ENCODE measurements at places on chromosomes 6 and 20.

DNA sequence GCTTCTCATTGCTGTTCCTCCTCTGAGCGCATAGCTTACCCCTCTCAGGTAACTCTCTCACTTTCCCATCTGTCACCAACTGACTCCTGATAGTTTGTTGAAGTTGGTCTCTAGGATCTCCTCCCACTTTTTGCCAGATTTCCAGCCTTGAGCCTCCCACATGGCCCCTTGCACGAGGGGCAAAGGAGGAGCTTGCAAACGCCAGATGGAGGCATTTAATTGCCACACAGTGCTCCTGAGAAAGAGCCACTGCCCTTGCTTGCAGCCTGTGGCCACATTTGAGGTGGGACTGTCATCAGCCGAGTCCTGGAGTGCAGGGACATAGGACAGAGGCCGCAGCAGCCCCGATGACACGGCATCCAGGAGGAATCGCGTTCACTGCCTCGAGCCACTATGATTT lies 348.7 kb downstream of the SMOC2 start:
- peak; percentile 69 for DNase-seq

DNA sequence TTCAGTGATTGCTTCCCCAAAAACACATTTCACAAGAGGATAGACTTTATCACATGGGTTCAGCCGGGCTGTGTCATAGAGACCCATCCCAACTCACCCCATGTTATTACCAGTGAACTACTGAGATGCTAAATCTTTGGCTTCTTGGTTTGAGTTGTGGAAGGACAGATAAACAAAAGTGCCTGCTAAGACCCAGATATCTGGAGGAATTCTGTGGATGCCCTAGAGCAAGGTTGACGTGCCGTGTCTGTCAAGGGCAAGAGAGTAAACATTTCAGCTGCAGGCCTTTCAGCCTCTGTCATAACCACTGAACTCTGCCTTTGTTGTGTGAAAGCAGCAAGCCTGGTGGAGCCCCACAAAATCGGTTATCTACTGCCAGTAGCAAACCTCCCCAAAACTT lies 11.2 kb upstream of the THBD start:
- no peak for DNase-seq

GRCh38 chr20:40293740-40294139 lies 395.3 kb downstream of the MAFB start:
- no peak for DNase-seq

DNA sequence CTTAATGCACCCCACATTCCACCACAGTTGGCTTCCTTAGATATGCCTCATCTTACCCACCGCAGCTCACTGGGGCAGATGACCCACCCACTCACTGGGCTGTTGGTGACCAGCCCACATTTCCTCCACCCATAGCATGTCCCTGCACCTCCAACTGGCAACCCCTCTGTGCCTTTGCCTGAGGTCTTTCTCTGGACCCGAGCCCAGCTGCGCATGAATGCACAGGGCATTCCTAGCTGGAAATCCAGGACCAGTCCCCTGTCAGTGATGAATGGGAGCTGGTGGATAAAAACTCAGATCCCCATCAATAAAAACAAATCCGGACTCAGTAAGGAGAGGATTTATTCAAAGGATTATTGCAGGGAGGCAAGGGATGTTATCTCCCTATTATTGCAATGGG lies 75.0 kb downstream of the ISM1 start:
- no peak for DNase-seq

GRCh38 chr6:53148684-53149083 lies at the start of gene GCM1:
TSS of gene GCM1 (minus strand) at chr6:53148841. CDS start at chr6:53145632, 3,209 bp downstream.
- no peak for DNase-seq

GRCh38 chr6:25637960-25638434 lies 14.0 kb upstream of the SCGN start:
- no peak for DNase-seq

DNA sequence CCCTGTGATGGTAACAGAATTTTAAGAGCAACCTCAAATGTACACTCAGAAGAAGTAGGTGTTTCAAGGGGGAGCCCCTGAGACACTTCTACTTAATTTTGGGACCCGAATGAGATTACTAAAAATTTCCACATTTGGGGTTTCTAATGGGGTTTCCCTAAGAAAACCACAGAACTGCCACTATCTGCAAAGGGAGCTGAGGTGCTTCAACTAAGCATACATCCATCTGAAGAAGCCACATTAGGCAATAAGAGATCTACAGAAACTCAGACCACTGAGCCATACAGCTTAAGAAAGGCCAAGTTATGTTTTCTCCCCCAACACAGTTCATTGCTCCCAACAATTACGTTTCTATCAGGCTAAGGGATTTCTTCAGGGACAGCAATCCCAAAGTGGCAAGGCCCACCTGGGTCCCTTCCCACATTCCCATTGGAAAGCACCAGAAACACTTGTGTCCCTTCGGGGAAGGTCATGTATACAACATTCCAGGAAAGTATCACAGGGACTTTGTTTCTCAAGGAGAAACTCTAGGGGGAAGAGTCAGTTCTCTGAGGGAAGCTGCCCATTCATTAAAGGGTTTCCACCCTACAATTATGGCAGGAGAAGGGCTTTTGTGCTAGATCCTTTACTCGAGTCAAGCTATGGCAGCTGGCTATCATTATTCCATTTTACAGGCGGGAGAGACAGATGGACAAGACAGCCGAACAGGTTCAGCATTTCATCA lies 5.0 kb downstream of the BCL2L1 start:
- DNase-seq = peak; percentile 81

GRCh38 chr20:62368392-62368975 lies 1.4 kb upstream of the LAMA5 start:
- no peak for DNase-seq

DNA sequence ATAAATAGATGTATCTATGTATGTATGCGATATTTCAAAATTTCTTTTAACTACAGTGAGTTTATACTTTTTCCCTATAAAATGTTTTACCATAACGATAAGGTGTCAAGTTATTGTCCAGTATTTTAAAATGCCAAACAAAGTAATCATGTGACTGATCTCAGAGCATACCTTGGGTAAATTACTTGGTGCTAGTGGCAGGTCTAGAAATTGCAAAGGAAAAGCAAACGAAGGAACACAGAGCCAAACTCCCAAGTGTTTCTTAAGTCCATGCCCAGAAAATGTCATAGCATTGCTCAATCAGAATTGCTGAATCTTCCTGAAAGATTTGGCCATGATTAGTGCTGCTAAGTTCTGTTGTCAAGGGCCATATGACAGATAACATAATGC lies 77.5 kb downstream of the CAP2 start:
- DNase-seq = no peak

DNA sequence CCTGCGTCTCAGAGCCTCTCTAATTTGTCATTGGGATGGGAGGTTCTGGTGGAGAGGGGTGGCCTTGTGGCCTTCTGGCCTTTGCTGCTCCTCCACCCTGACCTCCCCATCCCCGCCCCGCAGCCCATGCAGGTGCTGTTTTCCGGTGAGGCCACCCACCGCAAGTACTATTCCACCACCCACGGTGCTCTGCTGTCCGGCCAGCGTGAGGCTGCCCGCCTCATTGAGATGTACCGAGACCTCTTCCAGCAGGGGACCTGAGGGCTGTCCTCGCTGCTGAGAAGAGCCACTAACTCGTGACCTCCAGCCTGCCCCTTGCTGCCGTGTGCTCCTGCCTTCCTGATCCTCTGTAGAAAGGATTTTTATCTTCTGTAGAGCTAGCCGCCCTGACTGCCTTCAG lies 171.8 kb upstream of the RNF24 start:
- DNase-seq = no peak

- DNase-seq = no peak
These were observed 1.1 kb downstream of the PSMF1 start for GRCh38 chr20:1119524-1119923.

DNA sequence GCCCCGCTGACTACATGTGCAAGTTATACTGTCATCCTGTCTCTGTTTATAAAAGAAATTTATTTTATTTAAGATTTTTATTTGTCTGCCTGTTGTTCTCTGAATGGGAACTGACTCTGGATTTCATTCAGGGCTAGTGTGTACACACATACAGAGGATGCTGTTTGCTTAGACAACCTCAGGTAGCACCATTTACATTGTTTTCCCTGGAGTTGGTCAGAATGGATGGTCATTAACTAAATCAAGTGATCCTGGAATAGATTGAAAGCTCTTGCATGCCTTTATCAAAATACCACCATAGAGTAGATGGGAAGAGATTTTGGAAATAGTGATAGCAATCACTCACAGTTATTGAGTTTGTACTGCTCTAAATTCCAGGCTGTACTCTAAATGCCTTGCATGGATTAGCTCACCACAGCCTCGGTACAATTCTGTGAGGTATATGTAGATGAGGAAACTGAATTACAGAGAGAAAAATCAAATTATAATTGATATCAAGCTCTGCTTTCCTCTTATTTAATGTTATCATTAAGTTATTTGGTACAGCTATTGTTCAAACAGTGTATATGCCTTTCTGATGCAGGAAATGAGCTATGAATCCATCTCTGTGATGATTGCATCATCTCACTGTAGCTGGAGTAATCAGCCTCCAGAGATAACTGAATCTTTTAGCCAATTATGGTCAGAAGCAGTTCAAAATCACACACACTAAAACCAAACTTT lies 51.9 kb downstream of the RNF217 start:
- DNase-seq = no peak

GRCh38 chr6:125312478-125312877 lies 10.7 kb upstream of the HDDC2 start:
- no peak for DNase-seq

DNA sequence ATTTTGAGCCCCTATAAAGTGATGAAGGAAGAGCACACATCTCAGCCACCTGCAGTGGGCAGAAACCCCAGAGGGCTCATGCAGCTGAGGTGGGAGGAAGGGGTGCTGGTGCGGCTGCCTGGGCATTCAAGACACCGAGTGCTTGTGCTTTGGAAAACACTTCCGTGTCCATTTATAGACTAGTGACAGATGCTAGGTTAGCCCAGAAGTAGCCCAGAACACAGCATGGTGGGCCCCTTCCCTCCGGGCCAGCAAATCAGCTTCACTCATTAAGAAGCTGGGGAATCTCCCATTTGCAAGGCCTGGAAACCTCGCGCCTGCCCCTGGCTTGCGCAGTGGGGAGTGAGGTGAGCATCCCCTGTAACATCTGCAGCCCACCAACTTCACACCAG lies 12.9 kb downstream of the BEND3 start:
- DNase-seq = peak; percentile 73

GRCh38 chr6:2895072-2895471 lies 8.0 kb downstream of the SERPINB9 start:
- DNase-seq = no peak

GRCh38 chr6:14881398-14881797 lies 364.5 kb upstream of the JARID2 start:
- DNase-seq = no peak

DNA sequence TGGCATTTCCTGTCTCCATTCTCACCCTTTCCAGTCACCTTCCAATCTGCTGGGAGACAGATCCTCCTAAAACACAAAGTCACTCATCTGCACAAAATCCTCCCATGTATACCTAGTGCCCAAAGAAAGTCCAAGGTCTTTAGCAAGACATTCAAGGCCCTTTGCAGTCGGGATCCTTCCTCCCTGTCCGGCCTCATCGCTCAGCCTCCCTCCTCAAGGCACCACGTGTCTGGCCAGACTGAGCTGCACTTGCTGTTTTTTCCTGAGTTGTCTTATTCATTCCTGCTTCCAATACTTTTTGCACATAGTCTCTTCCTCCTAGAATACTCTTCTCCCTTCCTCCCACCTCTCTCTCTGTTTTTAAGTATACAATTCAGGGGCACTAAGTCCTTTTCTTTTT lies 1.4 kb downstream of the TRIM15 start:
- no peak for DNase-seq

- DNase-seq = no peak
These were observed 5.4 kb downstream of the TLDC2 start for GRCh38 chr20:36881331-36881730.

DNA sequence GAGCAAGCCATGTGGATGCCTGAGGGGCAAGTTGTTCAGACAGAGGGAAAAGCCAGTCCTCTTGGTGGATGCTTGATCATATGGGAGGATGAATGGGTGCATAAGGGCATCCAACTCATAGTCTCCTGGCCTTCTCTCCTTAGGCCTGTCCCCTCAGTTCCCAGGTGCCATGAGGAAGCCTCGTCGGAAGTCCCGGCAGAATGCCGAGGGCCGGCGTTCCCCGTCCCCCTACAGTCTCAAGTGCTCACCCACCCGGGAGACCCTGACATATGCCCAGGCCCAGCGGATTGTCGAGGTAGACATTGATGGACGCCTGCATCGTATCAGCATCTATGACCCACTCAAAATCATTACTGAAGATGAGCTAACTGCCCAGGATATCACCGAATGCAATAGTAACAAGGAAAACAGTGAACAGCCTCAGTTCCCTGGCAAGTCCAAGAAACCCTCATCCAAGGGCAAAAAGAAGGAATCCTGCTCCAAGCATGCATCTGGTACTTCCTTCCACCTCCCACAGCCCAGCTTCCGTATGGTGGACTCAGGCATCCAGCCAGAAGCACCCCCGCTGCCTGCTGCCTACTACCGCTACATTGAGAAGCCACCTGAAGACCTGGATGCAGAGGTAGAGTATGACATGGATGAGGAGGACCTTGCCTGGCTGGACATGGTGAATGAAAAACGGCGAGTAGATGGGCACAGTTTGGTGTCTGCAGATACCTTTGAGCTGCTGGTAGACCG lies 3.8 kb downstream of the BRPF3 start:
- DNase-seq = no peak

Measured in NCI-H524 treated with DMSO at 0.1 percent for 48 hours (cell line).